ENCODE measurements at places on chromosomes 2 and 18.

DNA sequence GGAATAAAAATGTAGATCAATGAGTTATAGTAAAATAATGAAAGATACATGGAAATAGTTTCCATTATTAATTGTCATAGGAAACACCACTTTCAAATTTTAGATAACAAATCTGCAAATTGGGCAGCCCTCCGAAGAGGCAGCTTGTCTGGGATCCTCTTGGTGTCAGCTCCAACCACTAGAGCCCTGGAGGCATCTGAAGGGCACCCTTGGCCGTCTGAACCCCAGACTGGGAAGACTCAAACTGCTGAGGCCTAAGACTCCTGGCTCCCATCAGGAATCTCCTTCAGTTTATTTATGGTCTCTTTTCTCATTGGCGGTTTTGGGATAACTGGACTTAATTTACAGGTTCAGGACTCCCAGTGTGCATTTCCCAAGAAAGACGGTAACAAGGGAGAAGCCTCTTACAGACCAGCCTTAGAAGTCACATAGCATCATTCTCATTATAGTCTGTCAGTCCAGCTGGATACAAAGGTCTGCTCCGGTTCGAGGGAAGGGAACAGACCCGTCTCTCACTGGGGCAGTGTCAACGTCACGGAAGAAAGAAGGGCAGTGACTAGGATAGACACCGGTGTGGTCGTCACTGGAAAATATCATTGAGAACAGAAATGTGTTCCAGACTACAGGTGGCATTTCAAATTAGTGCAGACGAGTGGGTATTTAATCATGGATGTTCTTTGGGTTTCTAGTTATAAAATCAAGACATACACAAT is 390.7 kb upstream of the NETO1 start:
- DNase-seq = no peak

- no peak for DNase-seq
Observed at GRCh38 chr2:158893026-158893425, 75.4 kb upstream of the TANC1 start.

GRCh38 chr2:191675807-191676721 is 1.9 kb upstream of the NABP1 start:
- DNase-seq = no peak

GRCh38 chr18:9147440-9148202 is 11.0 kb downstream of the ANKRD12 start:
- DNase-seq = no peak

DNA sequence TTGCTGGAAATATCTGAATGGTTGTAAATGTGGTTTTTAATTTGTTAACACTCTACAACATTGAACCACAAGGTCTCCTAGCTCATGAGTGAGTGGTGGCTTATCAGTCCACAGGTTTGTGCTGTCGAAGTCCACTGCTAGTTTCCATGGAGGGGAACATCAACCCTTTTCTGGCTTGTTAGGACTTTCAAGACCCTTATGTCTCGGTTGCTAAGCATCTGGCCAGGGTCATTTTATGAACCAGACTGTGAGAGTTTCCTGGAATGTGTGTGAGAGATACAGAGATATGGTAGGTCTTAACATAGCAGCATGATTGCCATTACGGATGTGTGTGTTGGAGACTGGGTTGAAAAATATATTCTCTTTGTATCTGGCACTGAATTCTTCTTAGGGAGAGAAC is 36.9 kb downstream of the KCNE4 start:
- DNase-seq = no peak

GRCh38 chr2:241794250-241794823 is 14.7 kb upstream of the NEU4 start:
- DNase-seq = no peak

DNA sequence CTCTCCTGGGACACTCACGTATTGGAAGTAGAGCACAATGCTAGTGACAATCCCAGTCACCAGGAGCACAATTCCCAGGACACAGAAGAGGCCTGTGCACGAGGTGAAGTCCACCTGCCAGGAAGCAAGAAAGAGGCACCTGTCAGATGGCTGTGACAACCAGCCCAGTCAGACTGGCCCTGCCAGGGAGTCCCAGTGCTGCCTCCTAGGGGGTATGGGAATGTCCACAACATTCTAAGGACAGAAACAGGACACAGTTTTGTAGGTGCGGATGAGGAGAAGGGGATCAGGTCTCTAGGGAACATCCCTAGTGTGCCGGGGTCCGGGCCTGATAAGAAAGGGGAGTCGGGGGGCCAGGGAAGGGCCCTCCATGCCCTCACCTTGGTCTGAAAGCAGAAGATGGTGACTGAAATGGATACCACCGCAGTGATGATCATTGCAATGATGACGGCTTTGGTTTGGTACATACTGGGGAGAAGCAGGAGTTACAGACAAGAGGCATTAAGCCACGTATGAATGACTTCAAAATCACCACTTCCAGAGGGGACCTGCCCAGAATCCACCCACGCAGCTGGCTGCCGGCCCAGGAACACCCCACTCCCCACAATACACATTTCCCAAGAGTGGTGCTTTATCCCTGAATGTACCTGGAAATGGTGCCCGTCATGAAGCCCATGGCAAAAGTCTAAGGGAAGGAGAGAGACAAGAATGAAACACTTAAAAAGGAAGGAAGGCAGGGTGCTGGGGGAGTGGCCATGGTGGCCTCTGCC is 6.9 kb downstream of the PNKD start:
- DNase-seq = no peak

Data from stimulated activated CD8-positive, alpha-beta memory T cell treated with anti-CD3 and anti-CD28 coated beads, Interleukin-15, amount 100 ng/mL, for 48 hours (primary cell).